ENCODE measurements at places on chromosomes 1 and 21. TPM values are rescaled to one million over a fixed set of nuclear protein-coding genes. Genes with fewer than 3 reads are reported as not detected.

Gene FAM229A
- 4.4 TPM for total RNA-seq

Gene SH2D1B
- not detected for total RNA-seq

Gene SLC9C2
- total RNA-seq: not detected

Gene MATN1
- 0.05 TPM for total RNA-seq

Gene TRIM46
- total RNA-seq: 0.94 TPM

Gene ASH1L
- 33.8 TPM for total RNA-seq

Gene NEXN
- 144 TPM for total RNA-seq

Gene DMRTA2
- total RNA-seq: 0.43 TPM

Gene TRIM62
- total RNA-seq: 16.8 TPM

Gene GJC2
- 0.26 TPM for total RNA-seq

Gene GJA8
- total RNA-seq: not detected

Gene FBLIM1
- total RNA-seq: 103 TPM

Gene BNIPL
- total RNA-seq: 1.4 TPM

Gene KMO
- total RNA-seq: 0.10 TPM

Gene AQP10
- total RNA-seq: not detected

Gene ALDH9A1
- 200 TPM for total RNA-seq

Gene MUL1
- 42.4 TPM for total RNA-seq

Gene EYA3
- total RNA-seq: 19.6 TPM

Gene OR6N1
- not detected for total RNA-seq
